Omental fat pad (tissue), 4 donors: ENCODE measurements at places on chromosomes 5 and 9. TPM values are rescaled to one million over a fixed set of nuclear protein-coding genes. Genes with fewer than 3 reads are reported as not detected.

ASS1 gene
- total RNA-seq = 621 TPM

C9orf50 gene
- not detected for total RNA-seq

ADGRV1 gene
- 0.60 TPM for total RNA-seq

IL3 gene
- total RNA-seq = not detected

FBP1 gene
- total RNA-seq = 98.5 TPM

NR5A1 gene
- total RNA-seq = not detected

DNA sequence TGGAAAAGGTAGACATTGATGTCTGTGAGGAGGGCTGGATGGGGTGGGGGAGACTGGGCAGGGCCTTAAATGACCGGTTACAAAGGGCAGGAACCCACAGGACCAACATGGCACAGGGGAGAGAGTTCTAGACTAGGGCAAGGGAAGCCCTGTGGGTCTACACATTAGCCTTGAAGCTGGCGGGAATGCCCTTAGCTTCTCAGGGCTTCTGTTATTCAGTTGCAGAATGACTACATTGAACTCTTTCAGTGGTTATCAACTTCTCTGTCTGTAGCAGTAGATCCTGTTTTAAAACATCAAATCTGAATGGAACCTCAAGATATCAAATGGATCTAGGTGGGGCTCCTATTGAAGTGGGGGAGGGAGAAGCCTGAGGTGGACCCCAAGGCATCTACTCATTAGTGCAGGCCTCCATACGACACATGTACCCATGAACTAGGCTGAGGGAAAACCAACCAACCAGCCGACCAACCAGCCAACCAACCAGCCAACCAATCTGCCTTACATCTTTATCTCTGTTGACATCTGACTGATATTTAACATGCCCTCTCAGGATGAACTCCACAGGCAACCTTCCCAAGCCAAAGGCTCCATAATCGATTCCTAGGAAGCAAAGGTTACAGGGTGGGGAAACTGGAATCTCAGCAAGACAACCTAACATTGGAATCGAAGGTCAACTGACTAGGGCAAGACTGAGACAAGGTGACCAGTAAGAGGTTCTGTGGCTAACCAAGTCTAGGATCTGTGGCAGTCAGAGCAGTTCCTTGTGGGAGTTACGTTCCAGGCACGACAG lies 48.3 kb downstream of the DAP start:
- no peak for DNase-seq

DNA sequence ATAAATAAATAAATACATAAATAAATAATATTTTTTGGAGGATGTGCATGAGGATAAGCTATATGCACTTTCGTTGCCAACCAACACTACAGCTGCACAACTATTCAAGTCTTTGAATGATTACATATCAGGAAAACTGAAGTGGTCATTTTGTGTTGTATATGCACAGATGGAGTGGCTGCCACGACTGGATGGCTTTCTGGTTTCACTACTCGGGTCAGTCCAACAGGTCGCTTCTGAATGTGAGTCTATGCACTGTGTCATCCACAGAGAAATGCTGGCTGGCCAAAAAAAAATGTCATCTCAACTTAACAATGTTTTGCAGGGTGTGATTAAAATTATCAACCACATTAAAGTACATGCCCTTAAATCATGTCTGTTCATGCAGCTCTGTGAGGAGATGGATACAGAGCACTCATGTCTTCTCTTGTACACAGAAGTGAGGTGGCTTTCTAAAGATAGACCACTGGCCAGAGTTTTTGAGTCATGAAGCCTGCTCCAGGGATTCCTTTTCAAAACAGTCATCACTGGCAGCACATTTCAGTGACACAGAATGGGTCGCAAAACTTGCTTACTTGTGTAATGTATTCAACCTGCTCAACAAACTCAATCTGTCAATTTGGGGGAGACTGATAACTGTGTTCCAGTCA lies 589.8 kb upstream of the CYLC2 start:
- DNase-seq = no peak

- DNase-seq = no peak
These were observed 208.8 kb downstream of the SAXO1 start for GRCh38 chr9:18824095-18824666.

GRCh38 chr5:122263352-122264030 lies 48.5 kb upstream of the SNCAIP start:
- no peak for DNase-seq

DNA sequence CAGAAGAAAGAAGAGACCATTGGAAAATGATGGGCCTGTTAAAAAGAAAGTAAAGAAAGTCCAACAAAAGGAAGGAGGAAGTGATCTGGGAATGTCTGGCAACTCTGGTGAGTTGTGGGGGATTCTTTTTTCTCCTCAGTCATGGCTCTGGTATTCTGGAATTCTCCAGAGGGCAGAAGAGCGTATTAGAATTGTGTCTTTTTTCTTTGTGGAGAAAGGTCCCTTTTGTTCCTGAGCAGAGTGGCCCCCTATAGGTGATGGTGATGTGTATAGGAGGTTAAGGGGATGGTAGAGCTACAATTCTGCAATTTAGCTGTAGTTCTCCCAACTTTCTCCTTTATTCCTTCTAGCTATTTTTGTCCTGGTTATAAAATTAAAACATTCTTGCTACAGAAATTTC lies 1.6 kb upstream of the DHFR start:
- DNase-seq = no peak

DNA sequence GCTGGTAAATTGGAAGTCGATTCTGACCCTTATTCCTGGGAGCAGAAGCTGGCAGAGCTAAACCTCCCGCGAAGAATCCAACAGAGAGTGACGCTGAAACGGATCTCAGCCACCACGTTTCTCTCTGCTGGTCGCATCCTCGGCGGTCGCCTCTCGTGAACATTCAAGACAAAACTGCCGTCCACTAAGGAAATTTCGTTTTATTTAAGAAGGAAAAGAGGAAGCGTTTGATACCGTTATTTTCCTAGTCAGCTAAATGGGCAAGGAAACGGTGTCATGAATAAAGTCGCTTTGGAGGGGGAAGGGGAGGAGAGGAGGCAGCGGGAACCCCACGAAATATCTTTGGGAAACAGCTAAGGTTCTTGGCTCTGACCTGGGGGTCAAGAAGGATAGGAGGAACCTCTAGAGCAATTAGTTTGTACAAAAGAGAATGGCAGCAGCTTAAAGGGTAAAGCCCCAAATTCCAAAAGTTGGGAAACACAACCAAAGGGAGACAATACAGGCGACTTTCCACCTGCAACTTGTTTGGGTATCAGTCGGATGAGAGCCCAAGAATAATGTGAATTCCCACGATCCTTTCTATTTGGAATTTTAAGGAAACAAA lies 1.9 kb downstream of the FOXB2 start:
- DNase-seq = no peak

- no peak for DNase-seq
These were observed 28.6 kb downstream of the PSIP1 start for GRCh38 chr9:15482146-15482545.

- DNase-seq = no peak
These were observed 28.8 kb downstream of the CAMK4 start for GRCh38 chr5:111252799-111253545.

DNA sequence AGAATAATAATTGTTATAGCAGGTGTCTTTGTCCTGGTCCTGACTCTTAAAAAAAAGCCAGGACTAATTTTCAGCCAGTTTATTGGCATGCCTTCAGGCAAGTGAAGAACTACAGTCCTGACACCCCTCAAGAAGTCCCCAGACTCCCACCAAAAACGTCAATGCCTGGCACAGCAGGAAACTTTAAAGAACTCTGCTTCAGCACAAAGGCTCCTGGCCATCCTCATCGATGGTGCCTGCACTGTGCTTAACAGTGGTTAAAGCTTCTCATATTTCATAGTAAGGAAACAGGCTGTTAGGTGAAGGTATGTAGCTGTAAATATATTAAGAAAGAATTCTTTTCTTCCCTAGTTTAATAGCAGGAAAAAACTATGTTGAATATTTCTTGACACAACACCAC lies 280.1 kb upstream of the PUM3 start:
- no peak for DNase-seq

- DNase-seq = no peak
These were observed 10.1 kb downstream of the PLIN2 start for GRCh38 chr9:19117039-19117716.

- DNase-seq = no peak
These were observed 36.6 kb upstream of the FBXL7 start for GRCh38 chr5:15463231-15463980.

- DNase-seq = no peak
These were observed 4.4 kb downstream of the RIMOC1 start for GRCh38 chr5:41908374-41909079.

DNA sequence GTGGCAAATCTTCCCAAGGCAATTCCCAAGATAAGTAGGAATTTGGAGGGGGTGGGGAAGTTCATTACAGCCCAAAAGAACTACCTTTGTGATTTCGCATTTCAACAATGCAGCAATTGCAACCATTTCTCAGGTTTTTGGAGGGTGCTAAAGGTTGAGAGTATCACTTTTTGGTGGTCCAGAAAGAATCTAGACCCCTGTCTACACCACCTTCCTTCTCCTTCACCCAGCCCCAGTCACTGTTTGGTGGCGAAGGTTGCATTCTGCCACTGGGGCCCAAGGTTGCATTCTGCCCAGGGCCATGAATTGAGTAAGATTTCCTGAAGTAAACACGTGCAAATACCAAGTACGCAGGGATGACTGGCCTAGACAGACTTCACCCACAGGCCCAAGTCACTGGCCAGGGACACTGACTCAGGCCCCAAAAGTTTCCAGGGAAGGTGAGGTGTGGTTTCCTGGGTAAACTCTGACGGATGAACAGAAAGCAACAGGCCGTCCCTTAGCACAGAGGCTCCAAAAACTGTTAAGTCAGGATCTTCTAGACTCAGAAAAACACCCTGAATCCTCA lies 5.7 kb downstream of the PDE6A start:
- no peak for DNase-seq

DNA sequence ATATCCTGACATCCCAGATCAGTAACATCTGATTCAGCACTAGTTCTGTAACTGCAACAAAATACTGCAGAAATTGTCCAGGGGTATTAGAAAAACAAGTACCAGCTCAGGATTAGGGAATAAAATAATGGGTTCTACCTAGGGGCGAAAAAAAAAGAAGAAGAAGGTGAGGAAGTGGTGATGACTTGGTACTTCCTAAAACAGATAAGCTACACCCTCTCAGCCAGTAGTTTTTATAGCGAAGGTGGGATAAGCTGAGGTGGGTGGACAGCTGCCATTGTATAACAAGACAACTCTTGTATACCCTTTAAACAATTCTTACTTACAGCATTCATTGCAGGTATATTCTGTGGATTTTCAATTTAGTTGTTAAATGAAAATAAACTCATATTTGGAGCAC lies 19.1 kb downstream of the RAPGEF6 start:
- DNase-seq = no peak

GRCh38 chr5:160245506-160246086 lies 16.3 kb downstream of the FABP6 start:
- no peak for DNase-seq

DNA sequence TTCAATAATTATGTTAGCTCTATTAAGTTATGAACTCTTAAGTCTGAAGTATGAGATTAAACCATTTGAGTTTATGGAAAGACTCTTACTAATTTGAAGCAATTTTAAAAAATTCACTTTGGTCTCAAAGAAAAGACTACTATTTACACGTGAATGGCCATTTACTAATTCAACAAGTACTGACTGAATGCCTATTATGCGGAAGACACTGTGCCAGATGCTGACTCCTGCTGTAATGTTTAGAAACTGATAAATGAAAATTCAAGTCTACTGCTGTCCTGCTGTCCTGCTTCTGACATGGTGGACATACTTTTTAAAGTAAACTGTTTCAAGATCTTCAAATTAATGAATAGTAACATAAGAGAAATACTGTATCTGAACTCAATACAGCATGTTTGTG lies 116.2 kb downstream of the MPDZ start:
- no peak for DNase-seq

DNA sequence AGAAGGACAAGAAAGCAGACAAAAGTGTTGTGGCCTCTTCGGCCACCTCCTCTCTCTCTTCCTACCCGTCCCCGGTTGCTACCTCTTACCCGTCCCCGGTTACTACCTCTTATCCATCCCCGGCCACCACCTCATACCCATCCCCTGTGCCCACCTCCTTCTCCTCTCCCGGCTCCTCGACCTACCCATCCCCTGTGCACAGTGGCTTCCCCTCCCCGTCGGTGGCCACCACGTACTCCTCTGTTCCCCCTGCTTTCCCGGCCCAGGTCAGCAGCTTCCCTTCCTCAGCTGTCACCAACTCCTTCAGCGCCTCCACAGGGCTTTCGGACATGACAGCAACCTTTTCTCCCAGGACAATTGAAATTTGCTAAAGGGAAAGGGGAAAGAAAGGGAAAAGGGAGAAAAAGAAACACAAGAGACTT lies 2.4 kb downstream of the EGR1 start:
- no peak for DNase-seq

- DNase-seq = no peak
These were observed 9.5 kb downstream of the BARX1 start for GRCh38 chr9:93945400-93946337.

DNA sequence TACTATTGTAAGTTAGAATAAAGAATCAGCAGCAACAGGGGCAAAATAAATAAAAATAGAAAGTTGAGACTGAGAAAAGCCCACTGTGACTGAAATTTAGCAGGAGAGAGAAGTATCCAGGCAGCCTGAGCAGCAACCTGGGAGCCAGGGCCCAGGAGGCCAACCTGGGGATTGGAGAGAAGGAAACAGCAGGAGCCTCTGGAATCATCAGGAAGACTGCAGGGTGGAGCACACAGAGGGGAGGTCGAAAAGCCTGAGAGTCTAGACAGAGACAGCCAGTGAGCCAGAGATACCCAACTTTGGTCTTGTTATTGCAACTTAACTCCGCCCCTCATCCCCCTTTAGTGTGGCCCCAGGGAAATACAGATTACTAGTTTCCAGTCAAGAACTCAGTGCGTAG lies 98.6 kb downstream of the SLC1A3 start:
- DNase-seq = no peak

DNA sequence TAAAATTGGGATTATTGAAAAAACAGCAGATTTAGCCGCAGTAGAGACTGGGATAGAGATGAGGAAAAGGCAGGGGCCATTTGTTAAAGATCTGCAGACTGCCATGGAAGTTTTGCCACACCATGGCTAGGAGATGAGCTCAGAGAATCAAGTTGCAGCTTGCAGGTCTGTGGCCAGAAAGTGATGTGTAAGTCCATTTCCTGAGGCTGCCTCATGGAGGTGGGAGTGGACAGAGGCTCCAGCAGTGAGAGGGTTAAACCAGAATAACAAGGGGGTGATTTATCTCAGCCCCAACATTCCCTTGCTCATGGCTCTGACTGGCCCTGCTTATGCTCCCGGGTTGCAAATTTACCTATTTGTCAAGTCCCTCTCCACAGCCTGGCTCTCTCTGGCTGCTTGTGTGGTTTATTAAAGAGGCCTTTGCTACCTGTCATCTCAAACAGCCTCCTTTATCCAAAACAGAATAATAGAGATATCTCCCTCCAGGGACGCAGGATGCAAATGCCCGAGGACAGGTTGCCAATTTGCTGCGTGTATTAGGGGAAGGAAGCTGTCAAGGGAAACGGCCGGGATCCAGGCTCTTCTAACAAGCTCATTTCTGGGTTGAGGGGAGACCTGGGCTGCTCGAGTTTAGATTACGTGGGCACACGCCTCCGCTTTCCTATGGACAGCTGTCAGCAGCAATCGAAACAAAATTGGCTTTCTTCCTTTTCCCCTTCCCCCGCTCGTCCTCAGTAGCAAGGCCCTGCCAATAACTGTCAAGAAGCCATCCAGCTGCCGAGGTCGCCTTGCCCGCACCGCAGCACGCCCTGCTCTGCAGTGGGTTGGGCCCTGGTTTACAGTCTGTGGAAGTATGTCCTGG lies 72.8 kb upstream of the PITX1 start:
- DNase-seq = no peak
